ENCODE measurements at places on chromosomes 4 and X. TPM values are rescaled to one million over a fixed set of nuclear protein-coding genes. Genes with fewer than 3 reads are reported as not detected.
A peak's percentile ranks its signal among the peaks of the same experiment; 100 is the strongest.

The NMU gene
- total RNA-seq, result 40.2 TPM

The ZNF595 gene
- 7.4 TPM for total RNA-seq

DNA sequence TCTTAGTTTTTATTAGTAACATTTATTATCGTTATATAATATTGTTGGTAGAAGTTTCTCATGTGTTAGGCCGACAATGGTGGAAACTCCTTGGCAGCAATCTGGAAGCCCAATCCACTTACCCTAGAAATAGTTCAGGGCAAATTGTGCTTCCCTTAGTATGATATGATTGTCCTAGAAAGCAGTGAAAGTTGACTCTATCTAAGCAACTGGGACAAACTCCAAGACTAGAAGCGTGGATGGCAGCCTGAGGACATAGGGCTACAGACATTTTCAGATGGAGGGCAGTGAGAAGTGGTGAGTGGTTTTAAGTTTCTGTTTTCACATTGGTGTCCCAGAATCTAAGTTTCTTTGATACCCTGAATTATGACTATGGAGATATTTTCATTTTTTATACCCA is 63.3 kb upstream of the TRPC3 start:
- no peak for DNase-seq

GRCh38 chr4:156193106-156193505 is 239.4 kb upstream of the CTSO start:
- DNase-seq, result peak; percentile 18

DNA sequence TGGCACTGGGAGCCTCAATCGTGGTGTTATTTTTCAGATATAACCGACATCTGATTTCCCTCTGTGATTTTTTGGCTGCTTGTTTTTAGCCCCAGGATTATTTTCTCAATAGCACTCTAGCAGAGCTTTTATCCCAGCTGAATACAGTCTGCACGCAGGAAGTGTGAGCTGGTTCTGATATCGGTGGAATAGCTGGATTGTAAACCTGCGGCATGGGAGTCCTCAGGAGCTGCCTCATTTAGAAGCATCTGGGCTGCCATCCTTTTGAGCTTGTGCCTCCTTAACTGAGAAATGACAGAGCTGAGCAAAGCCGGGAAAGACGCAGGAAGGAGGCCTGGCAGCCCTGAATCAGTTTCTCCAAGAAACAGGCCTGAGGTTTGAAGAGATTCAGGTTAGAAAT is 28.4 kb upstream of the GRPEL1 start:
- DNase-seq, result no peak

DNA sequence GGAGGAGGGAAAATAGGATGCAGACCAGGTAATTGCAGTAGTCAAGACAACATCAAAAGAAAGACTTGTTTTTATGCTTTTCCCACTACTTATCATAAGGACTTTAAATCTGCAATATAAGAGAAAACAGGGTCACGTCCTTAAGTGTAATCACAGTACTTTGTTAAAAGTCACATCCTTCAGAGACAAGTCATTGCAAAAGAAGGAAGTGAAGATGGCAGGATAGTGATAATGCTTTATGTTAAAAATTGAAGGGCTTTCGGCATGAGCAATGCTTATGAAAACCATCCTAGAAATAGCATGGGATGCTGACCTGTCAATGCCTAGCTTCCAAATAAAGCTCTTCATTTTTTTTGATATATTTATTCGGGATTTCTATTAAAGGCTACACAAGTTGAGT is 110.2 kb upstream of the TENM3 start:
- DNase-seq, result no peak
